Posterior cingulate gyrus (tissue), 11 donors: ENCODE measurements at places on chromosomes 12 and 14.

- DNase-seq = no peak
Measured at GRCh38 chr14:82724316-82724715, 1190.7 kb upstream of the SEL1L start.

GRCh38 chr12:127150479-127150878, 1116.5 kb upstream of the TMEM132C start:
- DNase-seq = no peak

DNA sequence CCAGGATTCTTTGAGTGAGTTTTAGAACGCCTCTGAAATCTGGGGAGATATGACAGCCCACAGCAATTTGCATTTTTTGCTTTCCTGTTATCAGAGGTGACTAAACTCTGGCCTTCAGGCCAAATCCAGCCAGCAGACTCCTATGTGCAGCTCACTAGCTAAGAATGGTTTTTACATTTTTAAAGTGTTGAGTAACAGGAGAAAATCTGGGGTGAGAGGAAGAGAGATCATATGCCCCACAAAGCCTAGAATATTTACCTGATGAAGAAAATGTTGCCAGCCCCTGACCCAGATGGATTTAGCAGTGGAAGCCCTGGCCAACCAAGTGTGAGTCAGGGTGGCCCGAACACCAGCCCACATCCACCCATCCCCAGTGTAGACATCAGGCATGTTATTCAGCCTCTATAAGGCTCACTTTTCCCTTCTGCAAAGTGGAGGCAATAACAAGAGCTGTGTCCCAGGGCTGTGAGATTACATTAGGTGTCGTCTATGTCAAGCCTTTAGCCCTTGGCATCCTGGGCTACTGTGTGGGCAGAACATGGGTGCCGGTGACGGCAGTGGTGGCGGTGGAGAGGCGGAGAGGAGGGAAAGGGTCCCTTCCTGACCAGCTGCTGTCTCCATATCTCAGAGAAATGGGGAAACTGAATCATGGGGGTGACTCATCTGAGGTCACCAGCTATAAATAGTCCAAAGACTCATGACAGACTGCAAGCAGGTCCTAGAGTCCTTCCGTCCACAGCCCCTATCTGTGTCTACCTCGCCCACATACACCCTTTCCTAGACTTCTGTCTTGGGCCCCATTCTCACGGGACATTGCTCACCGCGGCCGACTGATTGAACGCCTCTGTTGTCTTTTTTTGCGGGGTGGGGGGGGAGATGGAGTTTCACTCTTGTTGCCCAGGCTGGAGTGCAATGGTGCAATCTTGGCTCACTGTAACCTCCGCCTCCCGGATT, 32.6 kb upstream of the CD9 start:
- no peak for DNase-seq

DNA sequence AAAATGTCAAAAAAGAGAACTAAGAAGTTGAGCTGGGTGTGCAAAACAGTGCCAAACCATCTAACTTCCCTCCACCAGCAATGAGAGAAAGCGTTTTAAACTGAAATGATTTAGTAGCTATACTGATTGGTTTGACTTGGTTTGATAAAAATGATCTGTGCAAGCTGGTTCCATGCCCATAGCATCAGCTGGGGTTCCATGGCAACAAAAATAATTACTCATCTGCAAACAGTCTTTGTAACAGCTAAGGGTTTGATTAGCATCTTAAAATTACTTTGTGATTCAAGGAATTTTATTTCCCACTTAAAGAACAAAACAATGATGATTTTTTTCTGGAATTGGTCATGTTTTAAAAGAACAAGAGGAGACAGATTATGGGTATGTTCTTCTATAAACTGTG, 15.0 kb upstream of the BICD1 start:
- no peak for DNase-seq

DNA sequence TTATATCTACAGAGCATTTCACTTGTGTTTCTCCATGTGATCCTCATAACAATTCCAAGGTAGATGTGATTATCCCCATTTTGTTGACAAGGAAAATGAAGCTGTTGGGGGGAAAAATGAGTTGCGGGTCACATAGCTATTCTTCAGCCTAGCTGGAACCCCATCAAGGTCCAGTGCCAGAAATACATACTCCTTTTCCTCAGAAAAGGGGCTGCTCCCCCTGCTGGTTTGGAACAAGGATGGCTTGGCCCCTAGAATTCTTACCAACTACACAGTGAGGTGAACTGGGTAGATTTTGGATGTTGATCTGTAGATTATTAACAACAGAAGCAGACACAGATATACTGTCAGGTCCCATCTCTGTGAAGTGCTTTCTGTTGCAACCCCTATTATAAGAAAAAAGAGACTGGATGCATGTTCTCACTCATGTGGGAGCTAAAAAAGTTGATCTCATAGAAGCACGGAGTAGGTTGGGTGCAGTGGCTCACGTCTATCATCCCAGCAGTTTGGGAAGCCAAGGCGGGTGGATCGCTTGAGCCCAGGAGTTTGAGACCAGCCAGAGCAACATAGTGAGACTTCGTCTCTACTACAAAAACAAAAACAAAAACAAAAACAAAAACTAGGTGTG, 8.9 kb downstream of the IKZF4 start:
- DNase-seq = no peak

GRCh38 chr12:46920499-46920898, 94.7 kb upstream of the SLC38A4 start:
- no peak for DNase-seq

DNA sequence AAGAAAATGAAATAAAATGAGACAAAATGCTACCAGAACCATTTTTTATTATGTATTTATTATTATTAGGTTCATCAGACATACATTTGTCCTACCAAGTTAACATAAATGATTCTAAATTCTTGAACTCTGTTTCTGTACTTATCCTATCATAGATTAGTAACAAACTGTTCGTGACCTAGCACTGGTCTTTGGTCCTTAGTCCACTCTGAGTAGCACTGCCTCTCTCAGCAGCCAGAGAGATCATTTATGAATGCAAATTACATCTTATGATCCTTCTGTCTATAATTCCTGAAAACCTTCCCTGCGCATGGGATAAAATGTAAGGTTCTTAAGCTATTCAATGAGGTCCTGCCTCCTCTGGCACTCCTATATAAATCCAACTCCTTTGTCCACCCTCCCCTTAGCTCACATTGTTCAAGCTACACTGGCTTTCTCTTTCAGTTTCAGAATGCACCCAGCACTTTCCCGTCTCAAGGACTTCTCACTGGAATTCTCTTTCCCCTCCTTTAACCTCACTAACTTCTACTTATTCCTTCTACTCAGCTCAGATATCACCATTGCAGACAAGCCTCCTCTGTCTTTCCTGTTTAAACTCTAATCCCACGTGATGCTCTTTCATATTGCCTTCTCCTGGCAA, 17.1 kb downstream of the PDZRN4 start:
- no peak for DNase-seq

DNA sequence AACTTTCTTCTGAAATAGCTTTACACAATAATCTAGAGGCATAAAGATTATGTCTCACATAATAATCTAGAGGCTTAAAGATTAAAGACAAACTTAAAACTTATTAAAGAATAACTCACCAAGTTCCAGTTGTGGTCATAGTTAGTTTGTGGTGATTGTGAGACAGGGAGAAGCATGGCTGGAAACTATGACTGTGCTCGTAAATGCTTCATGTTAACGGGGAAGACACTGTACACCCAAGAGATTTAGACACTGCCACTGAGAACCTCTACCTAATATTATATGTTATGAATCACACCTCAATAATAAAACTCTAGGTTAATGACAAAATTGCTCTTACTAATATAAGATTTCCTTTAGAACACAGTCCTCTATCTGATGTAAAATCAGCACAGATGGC, 541.6 kb downstream of the TMEM121 start:
- no peak for DNase-seq

DNA sequence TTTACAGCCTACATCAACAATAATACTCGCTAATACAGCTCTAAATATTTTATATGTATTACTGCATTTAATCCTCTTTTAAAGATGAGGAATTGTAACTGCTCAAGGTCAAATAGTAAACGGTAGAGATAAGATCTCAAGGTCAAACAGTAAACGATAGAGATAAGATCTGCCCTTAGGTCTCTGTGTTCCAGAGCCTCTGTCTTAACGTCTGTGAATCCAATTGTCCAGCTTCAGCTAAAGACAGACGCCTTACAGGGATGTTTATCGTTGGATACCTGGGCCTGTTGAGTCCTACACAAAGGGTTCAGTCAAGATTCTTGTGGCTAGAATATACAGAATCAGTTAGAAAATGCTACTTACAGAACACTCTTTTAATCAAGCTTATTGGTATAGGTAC, 20.0 kb downstream of the PYGL start:
- no peak for DNase-seq

DNA sequence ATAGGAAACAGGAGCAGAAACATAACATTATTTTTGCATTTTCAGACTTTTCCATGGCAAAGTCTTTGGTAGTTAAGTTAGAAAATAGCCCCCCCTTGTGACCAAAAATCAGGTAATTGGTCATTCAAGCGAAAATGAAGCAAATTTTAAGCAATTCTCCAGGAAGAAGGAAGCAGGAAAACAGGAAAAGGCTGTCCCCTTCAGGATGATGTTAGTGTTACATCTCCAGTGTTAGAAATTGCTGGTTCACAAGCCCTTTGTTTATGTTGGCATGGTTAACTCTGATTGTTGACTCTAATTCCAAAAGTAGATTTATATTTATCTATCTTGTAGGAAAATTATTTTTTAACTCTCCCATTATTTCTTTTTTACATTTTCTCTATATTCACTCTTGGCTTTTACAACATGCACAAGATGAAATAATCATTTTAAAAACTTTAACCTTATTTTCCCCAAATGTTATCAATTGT, 18.8 kb upstream of the GAS2L3 start:
- no peak for DNase-seq

GRCh38 chr12:26334621-26335124, 139.3 kb downstream of the SSPN start:
- no peak for DNase-seq

DNA sequence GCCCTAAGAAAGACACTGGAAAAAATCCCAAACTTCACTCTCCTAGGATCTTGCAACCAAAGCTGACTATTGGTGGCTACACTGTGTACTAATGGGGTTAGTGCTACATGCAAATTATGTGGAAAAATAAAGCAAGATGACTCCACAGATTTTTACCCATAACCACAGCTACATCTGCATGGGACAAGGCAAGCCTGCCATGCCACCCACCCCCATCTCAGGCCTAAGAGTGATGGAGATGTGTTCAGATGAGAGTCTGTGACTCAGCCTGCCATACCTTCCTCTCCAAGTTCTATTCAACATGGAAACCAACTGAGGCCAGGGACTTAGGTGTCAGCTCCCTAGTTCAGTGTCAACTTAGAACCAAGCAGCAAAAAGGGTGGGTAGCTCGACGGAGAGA, 206.2 kb downstream of the PELI2 start:
- no peak for DNase-seq

- DNase-seq = no peak
Measured at GRCh38 chr12:118185602-118186397, 49.9 kb downstream of the PEBP1 start.

DNA sequence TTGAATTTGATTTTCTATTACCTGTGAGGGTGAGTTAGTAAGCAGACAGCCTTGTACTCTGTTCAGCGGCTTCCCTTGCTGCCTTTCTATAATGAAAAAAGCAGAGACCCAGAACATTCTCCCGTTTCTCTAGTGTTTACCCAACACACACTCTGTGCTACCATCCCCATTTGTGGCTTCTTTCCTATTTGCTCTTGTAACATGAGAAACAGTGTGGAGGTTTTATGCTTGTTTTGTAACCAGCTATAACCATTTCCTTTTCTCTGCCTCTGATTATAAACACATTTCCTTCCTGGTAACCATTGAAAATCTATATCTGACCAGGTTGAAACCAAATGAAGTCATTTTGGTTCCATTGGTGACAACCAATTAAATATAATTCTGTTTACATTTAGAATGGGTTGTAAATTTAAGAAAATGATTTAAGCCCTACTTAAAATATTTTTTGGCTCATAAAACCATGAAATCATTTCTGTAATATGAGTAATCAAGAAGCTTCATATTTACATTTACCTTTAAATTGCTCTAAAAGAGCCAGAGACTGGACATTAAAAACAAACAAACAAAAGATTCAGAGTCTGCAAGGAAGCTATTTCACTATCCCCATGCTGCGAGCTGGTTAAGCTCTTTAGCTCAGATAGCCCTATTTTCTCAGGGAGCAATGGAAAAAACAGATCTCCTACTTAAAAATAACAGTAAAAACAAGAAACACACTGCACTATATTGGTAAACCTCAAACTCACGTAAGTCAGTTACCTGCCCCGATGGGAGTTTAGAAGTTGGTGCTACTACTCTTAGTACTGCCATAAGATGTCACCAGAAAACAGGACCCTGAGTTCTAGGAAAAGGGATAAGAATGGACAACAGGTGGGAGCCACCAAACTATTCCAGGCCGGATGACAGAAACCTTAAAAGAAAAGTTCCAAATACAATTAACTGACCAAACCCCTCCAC, 206.5 kb upstream of the EEA1 start:
- DNase-seq = no peak

DNA sequence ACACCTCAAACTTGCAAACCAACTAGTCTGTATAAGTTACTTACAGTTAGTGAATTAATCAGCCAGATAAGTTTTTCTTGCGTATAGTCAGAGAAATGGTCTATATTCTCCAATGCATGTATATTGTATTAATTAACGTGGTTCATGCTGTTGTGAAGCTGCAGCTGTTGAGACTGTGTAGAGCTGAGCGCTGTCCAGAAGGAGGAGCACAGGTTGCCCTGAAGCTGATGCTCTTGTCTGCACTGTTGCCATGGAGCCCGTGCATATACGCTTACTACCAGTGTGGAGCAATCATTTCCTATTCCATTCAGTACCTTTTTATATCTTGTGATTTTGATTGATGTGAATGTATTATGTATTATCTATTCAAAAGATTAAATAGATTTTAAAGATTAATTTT, 74.3 kb upstream of the ARID2 start:
- no peak for DNase-seq

DNA sequence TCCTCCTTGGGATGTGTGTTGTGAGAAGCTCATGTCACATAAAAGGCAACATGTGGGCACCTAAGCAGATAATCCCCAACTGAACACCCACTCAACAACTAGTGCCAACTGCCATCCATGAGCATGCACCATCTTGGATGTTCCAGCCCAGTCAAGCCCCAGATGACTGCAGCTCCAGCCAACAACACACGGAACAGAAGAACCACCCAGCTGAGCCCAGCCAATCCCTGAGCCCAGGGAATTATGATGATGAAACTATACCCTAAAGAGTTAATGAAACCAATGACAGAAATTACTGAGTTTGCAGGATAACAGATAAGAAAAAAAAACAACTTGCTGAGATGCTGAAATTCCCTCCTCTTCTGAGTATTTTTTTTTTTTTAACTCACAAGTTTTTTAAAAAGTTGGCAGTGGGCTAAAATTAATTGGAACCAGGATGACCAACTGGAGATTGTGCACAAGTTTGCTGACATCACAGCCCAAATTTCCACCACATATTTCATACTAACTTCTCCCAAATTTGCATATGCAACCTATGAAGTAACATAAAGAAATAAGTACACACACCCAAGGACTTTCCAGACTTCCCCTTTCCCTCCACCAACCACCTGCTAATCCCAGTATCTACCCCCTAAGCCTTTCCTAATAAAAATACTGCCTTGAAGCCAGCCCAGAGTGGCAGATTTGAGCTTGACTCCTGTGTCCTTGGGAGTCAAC, 124.5 kb downstream of the KSR2 start:
- no peak for DNase-seq
